GM23248 (cell line): ENCODE measurements at places on chromosomes 4 and X. TPM values are rescaled to one million over a fixed set of nuclear protein-coding genes. Genes with fewer than 3 reads are reported as not detected.

- no peak for DNase-seq
Observed at GRCh38 chr4:8301851-8302730, 32.5 kb downstream of the HTRA3 start.

- peak; percentile 34 for DNase-seq
Observed at GRCh38 chrX:131854581-131854980, 168.5 kb upstream of the STK26 start.

GRCh38 chr4:26751838-26752237 is 108.8 kb upstream of the STIM2 start:
- no peak for DNase-seq

The CXorf49 gene
- total RNA-seq = not detected in 2 replicates

The PPARGC1A gene
- total RNA-seq = not detected in 2 replicates

DNA sequence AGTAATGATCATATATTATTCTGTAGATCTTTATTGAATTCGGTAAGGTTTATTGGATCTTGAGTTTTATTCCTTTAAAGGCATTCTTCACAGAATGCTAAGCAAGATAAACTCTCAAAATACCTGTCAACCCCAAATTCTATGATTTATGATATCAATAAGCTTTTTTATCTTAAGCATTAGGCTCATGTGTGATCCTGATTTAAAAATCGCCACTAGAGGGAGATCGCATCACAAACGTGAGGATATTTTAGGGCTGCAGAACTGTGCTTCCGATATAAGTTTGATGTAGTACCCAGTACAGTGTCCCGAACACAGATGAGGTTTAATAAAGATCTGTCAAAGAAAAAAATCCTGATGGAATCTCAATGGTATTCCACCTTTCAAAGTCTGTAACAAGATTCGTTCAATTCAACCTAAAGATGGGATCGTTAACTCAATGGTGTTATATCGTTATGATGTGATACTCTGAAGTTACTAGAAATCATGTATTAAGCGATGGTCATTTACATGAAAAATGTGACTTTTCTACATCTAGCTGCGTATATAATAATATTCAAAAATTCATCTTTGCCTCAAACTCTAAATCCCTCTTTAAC is 169.0 kb downstream of the CORIN start:
- peak; percentile 66 for DNase-seq

- peak; percentile 13 for DNase-seq
Observed at GRCh38 chr4:100977746-100978397, 369.5 kb downstream of the PPP3CA start.

- DNase-seq = no peak
Observed at GRCh38 chr4:98662626-98663225, 4.3 kb upstream of the TSPAN5 start.

DNA sequence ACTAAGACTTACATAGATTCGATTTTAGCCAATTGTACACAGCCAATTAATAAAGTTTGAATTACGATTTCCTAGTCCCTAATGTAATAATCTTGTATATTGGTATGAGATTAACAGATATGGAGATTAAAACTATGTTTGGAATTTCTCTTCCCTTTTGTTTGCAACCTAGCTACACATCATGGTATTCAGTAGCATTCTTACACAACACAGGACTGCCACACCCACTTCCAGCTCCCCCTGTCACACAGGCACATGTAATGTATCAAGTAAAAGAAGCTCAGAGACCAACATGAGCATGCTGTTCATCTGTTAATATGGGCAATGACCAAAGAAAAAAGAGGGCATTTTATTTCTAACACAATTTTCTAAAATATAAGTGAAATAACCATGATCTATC is 12.8 kb downstream of the SLC6A14 start:
- DNase-seq = no peak

DNA sequence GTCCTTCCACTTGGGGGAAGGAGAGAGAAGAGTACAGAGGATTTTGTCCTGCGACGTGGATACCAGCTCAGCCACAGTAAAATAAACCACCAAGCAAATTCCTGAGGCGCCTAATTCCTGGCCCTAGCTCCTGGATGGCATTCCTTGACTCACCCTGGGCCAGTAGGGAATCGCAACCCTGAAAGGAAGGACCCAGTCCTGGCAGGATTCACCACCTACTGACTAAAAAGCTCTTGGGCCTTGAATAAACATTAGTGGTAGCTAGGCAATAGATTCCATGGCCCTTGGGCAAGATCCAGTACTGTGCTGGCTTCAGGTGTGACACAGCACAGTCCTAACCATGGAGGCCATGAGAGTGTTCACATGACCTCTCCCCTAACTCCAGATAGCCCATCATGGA is 45.6 kb downstream of the GABRA3 start:
- DNase-seq = no peak

GRCh38 chr4:164892018-164892417 is 15.0 kb downstream of the APELA start:
- DNase-seq = no peak

DNA sequence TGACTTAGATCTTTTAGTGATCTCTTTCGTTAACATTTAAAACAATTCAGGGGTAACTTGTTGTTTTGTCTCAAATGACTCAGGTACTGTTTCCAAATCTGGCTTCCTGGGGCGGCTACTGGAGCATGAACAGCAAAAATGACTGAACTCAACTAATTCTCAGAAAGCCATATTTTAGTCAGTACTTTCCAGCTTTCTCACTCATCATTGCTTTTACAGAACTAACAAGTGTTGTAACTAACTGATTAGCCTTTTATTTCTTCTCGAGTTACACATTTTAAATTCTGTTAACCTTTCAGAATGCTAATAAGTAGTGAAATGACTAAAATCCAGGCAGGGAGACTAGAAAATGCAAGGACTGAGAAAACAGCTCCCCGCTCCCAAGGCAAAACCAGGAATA is 55.3 kb downstream of the JADE3 start:
- DNase-seq = peak; percentile 4

GRCh38 chr4:150063128-150063527 is 15.1 kb upstream of the DCLK2 start:
- DNase-seq = no peak

- peak; percentile 45 for DNase-seq
Observed at GRCh38 chrX:53050841-53051240, 2.3 kb downstream of the GPR173 start.

The ASB12 gene
- total RNA-seq = 0.22 TPM in 1 of 2 replicates, not detected in the other

The ZCCHC12 gene
- total RNA-seq = not detected in 2 replicates

The RHOH gene
- total RNA-seq = not detected in 2 replicates

GRCh38 chr4:37922328-37922727 is 31.4 kb downstream of the TBC1D1 start:
- no peak for DNase-seq

- DNase-seq = peak; percentile 47
Observed at GRCh38 chr4:141571362-141571761, 65.0 kb upstream of the IL15 start.

DNA sequence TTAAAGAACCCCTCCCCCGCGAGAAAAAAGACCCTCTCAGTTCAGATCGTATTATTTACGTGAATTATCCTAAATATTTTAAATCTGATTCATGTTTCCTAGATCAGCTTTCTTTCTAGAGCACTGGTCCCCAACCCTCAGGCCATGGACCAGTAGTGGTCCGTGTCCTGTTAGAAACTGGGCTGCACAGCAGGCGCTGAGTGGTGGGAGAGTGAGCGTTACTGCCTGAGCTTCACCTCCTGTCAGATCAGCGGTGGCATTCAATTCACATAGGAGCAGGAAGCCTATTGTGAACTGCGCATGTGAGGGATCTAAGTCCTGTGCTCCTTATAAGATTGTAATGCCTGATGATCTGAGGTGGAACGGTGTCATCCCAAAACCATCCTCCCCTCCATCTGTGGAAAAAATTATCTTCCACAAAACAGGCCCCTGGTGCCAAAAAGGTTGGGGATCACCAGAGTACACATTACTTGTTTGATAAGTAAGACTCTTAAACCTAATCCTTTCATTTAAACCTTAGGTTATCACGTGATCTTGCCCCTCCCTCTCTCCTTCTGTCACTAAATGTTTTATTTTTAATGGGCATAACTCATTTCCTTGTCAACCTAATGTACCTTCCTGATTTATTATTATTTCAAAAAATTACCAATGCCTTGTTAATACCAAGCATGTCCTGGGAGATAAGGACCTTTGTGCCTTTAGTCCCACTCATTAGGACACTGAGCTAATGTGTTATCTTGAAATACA is 442.9 kb downstream of the TLL1 start:
- no peak for DNase-seq

The EMD gene
- 39.7 TPM in 2 replicates for total RNA-seq

DNA sequence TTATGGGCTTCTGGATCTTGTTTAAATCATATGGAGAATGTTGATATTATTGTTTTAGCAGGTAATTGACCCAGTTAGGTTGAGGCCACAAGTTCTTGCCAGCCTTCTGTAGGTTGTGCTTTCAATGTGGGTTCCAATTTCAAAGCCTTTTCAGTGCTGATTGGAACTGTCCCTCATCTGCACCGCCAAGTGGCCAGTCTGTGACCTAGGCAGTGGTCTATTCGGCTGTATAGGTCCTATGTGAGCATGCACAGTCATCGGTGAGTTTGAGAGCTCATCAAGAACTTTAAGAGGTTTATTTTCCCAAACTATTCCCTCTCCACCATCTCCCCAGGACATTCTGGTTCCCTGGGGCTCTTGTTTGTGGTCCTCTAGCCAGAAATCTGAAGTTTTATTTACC is 35.7 kb downstream of the DDX53 start:
- no peak for DNase-seq

GRCh38 chrX:134406356-134407064 is 53.5 kb upstream of the HPRT1 start:
- DNase-seq = no peak

- DNase-seq = no peak
Observed at GRCh38 chr4:77453911-77454310, 151.7 kb upstream of the CXCL13 start.

DNA sequence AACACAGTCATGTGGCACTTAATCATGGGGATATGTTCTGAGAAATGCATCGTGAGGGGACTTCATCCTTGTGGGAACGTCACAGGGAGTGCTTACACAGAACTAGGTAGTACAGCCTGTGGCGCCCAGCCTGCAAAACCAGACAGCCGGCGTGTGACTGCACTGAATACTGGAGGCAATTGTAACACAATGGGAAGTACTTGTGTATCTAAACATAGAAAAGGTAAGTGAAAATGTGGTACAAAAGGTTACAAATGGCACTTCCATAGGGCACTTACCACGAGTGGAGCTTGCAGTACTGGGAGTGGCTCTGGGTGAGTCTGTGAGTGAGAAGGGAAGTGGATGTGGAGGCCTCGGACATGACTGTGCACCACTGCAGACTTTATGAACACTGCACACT is 5.2 kb downstream of the TLR3 start:
- no peak for DNase-seq

The PROM1 gene
- not detected in 2 replicates for total RNA-seq

DNA sequence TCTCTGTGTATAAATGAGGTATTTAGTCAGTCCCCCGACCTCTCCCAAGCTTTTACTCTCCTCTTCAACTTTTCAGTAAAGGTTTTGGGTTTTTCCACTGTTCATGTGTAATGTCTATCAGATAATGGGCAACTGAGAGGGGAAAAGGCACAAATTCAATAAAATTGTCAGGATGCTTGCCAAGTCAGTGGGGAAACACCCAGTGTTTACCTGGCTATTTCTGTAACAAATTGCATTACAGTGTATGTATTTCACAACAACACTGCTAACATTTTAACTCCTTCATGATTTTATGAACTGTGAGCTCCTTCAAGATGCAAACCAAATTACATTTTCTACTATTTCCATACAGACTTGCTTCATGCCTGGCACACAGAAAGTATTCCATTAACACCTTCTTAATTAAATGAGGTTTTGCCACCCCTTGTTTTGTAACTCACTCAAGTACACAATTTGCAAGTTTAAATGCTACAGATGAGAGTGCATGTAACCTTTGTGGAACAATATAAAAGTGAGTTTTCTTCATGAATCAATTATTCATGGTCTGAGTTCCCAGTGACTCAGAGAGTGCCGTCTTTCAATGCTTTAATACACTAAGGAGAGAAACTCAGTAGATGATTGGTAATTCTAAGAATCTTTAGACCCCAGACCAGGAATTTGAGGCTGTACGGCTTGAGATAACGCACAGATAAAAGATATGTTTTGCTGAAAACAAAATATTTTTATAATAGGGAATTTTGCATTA is 149.8 kb upstream of the TLL1 start:
- no peak for DNase-seq

DNA sequence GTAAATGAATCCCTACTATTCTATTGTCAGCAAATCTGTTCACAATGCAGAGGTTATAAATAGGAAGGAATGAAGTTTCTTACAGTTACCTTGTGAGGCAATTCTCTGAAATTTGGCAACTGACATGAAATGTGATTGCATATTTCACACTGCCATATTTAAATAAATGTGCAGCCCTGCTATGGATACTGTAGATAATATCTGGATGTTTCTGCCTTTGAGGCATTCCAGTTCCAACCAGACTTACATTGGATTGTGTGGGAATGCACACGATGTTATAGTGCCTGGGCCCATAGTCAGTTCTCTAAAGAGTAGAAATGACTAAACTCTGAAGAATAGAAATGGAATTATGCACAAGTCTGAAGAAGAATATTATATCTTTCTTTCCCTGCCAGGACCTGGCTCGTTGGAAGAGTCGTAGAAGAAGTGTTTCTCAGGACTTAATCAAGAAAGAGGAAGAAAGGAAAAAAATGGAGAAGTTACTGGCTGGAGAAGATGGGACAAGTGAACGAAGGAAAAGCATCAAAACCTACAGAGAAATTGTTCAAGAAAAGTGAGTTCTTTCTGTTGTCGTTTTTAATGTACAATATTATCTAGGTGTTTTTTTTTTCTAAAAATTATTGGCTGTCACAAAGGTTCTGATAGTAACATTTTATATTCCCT is 102.7 kb downstream of the PHOX2B start:
- DNase-seq = no peak

DNA sequence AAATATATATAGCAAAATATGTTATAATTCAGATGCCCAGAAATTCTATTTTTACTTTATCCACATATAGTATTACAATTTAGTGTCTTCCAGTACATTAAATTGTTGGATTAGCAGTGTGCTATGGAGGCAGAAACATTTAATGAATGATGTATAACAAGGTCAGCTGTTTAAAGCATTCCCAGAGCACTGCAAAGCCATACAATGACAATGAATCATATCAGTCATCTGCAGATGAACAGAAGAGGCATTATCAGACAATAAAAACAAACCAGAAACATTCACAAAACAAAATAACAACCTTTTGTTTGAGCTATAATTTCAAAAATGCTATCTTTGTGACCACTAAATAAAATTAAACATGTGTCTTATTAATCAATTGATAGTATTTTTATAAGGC is 524.2 kb downstream of the FAT4 start:
- peak; percentile 8 for DNase-seq

The PCDH18 gene
- 236 and 255 TPM in 2 replicates for total RNA-seq

DNA sequence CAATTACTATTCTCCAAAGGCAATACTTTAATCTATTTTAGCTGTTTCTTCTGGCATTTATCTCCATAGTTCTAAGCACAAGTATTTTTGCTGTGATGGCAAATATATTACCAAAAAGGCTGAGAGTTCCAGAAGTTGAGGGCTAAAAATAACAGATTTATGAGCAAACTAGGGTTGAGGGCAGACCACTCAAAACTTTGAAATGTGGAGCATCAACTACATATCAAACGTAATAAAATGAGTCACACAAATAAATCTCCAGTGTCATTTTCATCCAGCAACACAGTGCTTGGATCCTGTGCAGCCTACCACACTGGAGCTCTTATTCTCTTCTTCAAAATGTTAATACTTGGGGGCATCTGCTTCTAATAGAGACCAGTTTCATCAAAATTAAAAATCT is 163.9 kb downstream of the HS3ST1 start:
- DNase-seq = no peak

The F8A2 gene
- not detected in 2 replicates for total RNA-seq

The CYLC1 gene
- not detected in 2 replicates for total RNA-seq
